ENCODE measurements at places on chromosomes 5 and 9. TPM values are rescaled to one million over a fixed set of nuclear protein-coding genes. Genes with fewer than 3 reads are reported as not detected.

DNA sequence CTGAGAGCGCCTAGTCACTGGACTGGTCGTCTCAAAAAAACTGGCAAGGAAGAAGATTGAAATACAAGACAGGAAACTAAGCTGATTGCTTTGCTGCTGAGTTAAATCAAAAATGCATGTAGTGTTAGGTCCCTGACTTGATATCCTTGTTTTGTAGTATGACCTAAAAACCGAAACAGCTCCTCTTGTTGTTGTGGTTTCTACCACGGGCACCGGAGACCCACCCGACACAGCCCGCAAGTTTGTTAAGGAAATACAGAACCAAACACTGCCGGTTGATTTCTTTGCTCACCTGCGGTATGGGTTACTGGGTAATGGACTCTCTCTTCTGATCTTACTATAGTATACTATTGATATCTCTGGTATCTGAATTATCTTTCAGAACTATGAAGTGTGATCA, 4.3 kb downstream of the MTRR start:
- no peak for DNase-seq

GRCh38 chr5:176660860-176661641, 13.8 kb downstream of the TSPAN17 start:
- DNase-seq = peak; percentile 89

GRCh38 chr5:42858687-42859086, 47.0 kb upstream of the SELENOP start:
- DNase-seq = no peak

- DNase-seq = peak; percentile 30
These were observed 138.4 kb downstream of the GADD45G start for GRCh38 chr9:89743216-89743572.

The CARD9 gene
- polyA plus RNA-seq = 1.6 TPM

DNA sequence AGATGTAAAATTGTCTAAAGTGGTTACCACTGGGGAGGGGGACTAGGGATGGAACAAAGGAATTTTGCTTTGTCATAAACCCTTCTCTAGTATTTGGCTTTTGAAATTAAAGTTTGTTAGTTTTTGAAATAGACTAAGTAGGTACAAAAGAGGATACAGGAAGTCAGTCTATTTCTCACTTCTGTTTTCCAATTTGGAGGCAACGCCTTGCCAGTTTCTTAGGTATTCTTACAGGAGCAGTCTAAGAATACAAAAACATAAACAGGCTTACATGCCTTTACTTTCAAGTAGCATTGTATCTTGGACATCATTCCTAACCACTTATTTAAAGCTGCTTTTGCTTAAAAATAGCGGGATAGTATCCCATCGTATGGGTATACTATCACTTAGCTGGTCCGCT, 34.4 kb downstream of the ALG2 start:
- DNase-seq = peak; percentile 54

- DNase-seq = no peak
These were observed 355.4 kb upstream of the WWC1 start for GRCh38 chr5:167936022-167936421.
